NCI-H1694 treated with DMSO at 0.1 percent for 48 hours (cell line): ENCODE measurements at places on chromosomes 12 and 14.

DNA sequence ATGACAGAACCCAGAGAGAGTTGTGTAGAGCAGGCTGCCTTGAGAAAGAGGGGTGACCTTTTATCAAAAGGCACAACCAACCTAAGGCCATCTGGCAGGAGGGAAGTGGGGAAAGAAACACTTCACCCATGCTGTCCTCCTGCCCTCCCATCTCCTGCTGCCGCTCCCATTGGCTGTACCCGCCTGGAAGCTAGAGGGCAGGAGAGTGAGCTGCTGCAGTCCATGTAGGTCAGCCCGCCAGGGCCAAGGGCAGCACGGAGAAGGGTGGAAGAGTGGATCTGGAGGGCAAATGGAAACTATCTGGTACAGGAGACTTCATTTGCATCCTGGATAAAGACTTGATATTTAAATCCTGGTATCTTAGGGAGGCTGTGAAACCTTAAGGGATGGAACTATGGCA lies 11.5 kb upstream of the CABP1 start:
- DNase-seq, result no peak

DNA sequence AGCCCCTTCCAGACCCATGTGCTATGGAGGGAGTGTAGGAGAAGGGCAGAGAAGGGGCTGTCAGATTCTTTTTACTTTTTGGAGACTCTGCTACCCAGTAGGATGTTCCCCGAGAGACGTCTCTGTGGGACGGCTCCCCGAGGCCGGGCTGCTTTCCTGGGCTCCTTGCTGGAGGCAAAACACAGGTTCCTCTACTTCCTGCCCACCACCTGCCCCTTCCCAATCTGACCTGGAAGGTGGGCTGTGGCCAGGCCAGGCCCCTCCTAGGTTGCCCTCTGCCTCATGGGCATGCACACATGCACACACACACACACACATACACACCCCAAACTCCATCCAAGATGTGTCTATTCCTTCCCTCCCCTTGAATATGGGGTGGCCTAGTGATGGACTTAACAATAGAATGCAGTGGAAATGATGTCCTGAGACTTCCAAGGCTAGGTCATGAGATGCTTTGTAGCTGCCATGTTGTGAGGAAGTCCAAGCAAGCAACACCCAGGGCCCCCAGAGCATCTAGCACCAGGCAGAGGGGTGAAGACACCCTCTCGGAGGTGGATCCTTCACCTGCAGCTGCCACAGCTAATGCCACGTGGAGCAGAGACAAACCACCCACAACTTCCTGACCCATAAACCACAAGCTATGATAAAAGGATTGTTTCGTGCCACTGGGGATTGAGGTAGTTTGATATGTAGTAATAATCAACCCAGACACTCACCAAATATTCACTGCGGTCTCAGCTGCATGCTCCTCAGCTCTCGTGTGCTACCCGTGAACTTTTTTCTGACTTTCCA lies 1.6 kb upstream of the ASB2 start:
- no peak for DNase-seq

GRCh38 chr12:69324797-69325466 lies 23.2 kb upstream of the LYZ start:
- DNase-seq, result no peak

- DNase-seq, result no peak
Measured at GRCh38 chr12:40632933-40633332, 59.3 kb upstream of the CNTN1 start.

GRCh38 chr12:116597886-116598285 lies 38.7 kb downstream of the MAP1LC3B2 start:
- DNase-seq, result no peak

DNA sequence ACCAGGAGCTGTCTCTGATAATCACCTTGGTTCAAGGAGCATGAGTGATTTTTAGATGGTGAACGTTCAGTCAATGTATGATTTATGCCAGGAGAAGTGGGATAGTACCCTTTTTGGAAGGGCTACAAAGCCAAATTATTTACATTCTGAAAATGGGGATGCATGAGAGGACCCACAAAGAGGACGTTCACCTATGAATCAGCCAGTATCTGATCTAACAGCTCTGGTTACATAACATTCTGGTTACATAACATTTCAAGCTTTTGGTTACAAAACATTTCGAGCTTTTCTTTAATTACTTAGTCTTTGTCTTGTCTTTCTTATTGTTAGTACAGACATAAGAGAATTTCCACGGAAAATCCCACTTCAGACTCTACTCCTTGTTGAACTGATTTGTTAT lies 68.8 kb downstream of the SLCO1A2 start:
- no peak for DNase-seq

- no peak for DNase-seq
Measured at GRCh38 chr14:21215130-21215878, 53.9 kb downstream of the HNRNPC start.

DNA sequence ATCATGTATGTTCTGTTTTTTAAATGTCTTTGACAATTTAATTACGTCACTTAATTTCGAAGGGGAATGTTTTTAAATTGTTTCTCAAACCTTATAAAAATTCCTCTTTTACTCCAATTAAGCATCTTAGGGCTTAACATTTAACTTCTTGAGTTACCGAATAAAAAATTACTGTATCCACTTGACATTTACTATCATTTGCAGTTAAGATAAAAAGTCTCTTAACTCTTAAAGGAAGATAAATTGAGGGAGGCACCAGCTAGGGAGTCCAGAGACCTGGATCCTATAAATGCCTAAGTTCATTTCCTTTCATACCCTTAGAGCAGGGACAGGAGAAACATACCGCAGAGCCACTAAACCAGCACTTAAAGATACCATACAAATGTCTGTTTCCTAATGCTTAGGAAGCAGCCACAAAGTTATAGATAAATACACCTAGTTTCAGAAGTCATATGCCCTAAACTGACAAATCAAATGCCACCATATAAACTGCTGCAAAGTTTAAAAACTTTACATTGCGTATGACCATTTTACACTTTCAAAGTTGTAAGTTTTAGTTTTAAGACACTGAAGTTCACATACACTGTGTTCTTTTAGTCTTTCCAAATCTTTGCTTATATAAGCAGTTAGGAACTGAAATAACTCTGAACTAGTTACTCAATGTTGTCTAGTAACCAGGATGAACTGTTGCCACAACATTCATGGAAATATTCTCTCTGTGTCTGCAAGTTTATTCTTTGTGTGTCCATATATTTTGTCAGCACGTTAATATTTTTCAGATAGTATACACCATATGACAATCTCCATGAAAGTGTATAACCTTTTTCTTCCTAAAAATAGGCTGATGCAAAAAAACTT lies 71.2 kb downstream of the GALNT4 start:
- DNase-seq, result no peak

DNA sequence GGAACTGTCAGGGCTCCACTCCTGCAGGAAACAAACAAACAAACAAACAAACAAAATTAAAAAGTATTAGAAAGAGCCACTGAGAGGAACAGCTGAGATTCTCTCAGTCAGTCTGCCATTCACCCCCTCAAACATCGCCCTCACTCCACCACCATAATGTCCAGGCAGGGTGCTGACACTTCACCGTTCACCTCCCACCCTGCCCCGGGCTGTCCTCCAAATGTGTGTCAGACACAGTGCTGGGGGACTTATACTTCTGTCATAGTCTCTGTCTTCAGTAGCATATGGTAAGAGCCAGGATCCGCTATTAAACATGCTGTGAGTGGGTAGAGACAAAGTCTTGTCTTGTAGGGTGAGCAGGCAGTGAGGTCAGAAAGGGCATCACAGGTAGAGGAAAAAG lies 28.3 kb downstream of the KRT18 start:
- no peak for DNase-seq

DNA sequence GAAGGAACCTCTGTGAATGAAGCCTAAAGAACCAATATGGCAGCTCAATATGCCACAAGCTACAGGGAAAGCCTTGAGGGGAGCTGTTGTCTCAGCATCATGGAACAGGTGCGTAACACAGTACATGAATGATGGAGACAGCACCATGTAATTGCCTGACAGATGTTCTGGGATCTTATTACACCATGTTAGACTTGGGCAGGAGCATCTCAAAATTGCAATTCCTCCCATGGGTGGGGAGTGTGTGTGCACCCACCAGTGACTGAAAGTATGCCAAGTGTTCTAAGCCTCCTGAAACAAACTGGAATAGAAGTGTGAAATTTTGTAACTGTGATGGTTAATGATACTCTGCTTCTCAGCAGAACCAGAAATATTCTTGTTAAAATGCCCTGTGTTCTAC lies 151.0 kb upstream of the SRRM4 start:
- no peak for DNase-seq

- no peak for DNase-seq
Measured at GRCh38 chr14:59347511-59347900, 117.7 kb downstream of the GPR135 start.

- DNase-seq, result no peak
Measured at GRCh38 chr14:89826596-89826995, 127.9 kb downstream of the EFCAB11 start.

DNA sequence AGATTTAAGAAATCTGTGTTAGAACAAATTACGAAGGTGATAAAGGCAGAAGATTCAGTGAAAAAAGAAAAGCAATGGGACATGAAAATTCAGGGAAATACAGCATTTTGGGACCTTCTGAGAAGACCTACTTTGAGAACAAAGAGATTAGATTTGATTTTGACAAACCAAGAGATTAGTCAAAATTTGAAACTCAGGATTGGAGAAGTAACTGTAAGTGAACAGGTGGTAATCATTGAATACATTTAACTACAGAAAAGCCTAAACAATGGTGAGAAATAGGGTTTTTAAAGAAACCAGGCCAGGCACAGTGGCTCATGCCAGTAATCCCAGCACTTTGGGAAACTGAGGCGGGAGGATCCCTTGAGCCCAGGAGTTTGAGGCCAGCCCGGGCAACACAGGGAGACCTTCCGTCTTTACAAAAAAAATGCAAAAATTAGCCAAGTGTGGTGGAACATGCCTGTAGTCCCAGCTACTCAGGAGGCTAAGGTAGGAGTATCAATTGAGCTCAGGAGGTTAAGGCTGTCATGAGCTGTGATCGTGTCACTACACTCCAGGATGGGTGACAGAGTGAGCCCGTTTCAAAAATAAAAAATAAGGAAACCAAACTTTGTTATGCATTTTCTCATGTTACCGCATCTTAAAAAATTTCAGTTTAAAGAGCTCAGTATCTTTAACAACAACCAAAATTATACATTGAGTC lies 8.9 kb upstream of the SAV1 start:
- DNase-seq, result no peak

DNA sequence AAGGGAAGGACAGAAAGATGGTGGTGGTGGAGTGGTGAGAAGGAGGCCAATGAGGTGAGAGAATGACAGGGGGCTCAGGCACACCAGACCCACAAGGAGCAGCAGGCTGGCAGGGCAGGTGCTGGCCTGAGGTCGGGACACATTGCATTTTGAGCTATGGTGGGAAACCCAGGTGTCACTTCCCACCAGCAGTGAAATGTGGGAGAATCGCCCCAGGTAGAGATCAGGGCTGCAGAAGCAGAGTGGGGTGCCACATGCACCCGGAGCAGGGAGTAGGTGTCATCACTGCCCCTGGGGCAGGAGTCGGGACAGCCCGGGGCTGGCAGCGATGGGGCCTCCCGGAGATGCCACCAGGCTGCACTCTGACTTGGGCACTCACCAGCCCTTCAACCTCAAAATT lies 315.8 kb downstream of the BCL11B start:
- no peak for DNase-seq

- no peak for DNase-seq
Measured at GRCh38 chr14:90058876-90059458, 2.8 kb upstream of the KCNK13 start.

DNA sequence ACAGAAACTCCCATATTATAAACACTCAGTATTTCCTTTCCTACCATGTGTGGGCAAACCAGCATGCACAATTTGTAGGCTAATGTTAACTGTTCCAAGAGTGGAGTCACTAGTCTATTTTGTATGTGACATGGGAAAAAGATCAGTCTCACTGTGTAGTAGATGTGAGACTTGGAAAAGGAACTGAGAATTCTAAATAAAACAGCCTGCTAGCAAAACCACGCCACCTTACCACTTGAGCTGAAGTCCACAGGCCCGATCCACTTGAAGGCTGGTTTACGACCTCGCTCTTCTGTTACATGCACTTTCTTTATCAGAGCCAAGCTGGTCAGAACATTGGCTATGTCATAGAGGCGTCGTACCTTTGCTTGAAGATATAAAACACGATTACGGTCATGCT lies 22.5 kb downstream of the E2F7 start:
- DNase-seq, result no peak

GRCh38 chr12:76083246-76083903 lies 1.1 kb downstream of the NAP1L1 start:
- DNase-seq, result no peak

DNA sequence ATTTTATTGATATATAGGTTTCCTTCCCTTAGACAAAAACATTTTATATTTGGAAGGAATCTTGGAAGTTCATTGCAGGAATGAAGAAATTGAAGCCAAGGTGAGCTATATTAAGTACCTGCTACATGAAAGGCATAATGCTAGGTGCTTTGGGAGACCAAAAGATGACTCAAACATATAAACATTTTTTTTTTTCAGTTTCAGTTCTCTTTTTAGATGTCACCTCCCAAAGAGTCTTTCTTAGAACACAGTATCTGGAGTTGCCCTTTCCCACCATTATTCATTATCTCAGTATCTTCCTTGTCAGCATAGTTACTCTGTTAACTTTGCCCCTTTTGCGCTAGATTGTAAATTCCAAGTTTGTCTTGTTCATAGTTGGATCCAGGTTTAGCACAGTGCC lies 1.1 kb downstream of the LIN52 start:
- DNase-seq, result no peak

- DNase-seq, result no peak
Measured at GRCh38 chr14:103960457-103961055, 18.2 kb upstream of the RD3L start.

DNA sequence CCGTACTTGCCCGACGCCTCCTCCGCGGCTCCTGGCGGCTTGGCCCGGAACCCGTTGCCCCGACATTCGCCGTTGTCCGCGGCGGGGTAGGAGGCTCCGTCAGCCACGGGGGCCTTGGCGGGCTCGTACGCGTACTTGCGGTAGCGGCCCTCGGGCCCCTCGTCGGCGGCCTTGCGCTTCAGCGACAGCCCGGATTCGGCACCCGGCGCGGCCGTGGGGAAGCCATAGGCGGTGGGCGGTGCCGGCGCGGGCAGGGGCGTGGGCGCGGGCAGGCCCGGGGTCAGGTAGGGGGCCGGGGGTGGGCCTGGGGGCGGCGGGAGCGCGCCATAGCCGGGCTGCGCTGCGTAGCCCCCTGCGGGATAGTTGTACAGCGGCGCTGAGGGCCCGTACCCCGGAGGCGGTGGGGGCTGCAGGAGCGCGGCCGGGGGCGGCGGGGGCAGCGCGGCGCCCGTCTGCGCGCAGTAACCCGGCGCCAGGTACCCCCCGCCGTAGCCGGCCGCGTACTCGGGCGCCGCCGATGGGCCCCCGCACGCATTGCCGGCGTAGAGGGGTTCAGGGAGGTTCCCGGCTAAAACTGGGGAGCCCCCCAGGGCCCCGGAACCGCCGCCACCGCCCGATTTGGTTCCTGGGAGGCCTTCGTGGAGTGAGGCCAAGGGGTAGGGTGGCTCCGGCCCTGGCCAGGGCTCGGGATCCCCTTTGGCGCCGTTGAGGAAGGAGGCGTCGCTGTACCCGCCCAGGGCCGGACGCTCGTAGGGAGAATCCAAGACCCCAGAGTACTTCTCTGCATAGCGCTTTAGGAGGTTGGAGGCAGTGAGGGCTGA lies 26.9 kb downstream of the FIGNL2 start:
- no peak for DNase-seq
